ENCODE measurements at places on chromosomes 3 and 15.

- no peak for DNase-seq
Measured at GRCh38 chr15:40128766-40129660, 20.3 kb upstream of the BMF start.

- DNase-seq = no peak
Measured at GRCh38 chr3:105899516-105899915, 30.7 kb upstream of the CBLB start.

GRCh38 chr3:99499235-99500158 lies 138.9 kb upstream of the COL8A1 start:
- no peak for DNase-seq

- no peak for DNase-seq
Measured at GRCh38 chr15:27826411-27826810, 272.7 kb downstream of the OCA2 start.

DNA sequence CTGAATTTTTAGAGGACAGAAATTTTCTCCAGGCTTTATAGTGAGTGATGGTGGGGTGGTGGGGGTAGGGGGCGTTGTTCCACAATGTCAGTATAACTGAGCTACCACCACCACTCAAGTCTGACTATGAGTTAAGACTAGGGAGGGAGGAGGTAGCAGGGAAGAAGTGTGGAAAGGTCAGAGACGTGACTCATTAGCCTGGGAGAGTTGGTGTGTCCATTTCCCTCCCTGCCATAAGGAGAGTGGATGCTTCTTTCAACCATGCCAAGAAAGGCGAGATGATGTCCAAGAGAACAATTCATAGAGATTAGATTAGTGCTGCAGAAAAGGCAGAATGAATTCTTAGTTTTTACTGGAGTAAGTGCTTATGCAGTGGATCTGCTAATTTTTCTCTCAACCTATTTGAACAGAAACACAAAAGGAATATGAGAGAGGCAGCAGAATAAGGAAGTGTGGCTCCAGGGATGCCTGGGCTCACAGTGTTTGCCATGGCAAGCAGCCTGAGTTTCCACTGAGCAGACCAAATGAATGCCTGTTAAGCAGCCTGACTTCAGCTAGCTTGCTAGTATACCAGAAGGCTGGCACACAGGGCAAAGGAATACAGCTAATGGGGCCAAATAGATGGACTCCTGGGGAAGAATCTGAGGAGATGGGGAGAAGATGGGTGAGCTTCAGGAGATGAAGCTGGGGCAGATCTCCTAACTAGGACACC lies 708.9 kb downstream of the NTRK3 start:
- DNase-seq = no peak

DNA sequence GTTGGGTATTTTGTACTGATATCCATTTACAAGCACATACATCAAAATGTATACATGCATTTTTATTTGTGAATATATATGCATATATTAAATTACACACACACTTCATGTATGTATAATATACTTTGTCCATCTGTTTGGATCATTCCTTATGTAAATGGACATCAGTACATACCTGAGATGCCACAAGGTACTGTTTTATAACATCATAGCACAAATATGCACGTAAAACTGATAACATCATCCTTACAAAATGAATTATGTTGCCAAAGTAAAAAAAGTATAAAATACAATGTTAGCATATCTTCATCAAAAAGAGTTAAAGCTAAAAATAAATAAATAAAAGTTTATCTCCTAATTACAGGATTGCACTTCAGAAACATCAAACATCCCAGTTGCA lies 634.8 kb upstream of the UBE2E2 start:
- DNase-seq = no peak

DNA sequence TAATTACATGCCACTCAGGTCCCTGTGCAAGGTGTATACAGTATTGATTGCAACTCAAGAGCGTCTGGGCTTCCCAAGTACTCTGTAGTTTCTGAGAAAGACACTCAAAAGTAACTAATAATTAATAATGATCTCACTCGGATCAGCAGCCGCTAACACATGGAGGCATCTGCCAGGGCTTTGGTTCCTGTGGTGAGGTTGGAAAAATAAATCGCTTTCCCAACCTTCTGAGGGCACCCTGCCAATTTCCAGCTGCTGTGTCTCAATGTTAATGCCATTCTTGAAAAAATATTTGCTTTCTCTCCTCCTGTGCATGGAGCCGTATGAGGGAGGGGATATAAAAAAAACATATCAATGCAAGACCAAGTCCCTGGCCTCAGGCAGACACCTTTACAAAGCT lies 116.5 kb upstream of the SLC2A2 start:
- DNase-seq = no peak

DNA sequence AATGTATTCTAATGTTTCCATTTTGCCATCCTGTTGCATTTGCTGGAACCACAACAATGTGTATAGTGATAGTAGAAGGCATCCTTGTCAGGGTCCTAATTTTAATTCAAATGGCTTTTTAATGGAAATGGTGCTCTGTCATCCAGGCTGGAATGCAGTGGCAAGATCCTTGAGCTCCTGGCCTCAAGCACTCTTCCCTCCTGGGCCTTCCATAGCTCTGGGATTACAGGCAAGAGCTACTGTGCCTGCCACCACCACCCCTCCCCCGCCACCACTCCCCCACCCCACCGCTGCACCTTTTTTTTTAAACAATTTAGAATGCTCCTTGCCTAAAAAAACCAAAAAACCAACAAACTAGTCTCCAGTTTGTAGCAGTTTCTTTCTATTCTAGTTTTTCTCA lies 15.2 kb upstream of the IQCF6 start:
- no peak for DNase-seq

DNA sequence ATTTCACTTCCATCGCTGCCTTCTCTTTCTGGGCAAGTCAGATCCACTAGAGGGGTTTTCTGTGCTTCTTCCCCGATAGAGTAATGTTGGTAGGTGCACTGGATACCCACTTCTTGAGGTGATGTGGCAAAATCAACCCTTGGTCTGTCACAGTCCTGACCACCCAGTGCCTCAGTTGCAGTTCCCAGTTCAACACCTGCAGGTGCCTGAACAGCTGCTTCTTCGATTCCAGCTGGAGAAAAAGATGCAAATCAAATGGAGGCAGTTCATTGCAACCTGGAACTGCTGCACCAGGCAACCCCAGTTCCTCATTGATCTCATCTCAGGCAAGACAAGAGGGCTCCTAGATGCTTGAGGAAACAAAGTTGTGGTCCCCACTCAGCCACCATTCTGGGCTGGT lies 186.6 kb downstream of the UBE2E2 start:
- DNase-seq = no peak

DNA sequence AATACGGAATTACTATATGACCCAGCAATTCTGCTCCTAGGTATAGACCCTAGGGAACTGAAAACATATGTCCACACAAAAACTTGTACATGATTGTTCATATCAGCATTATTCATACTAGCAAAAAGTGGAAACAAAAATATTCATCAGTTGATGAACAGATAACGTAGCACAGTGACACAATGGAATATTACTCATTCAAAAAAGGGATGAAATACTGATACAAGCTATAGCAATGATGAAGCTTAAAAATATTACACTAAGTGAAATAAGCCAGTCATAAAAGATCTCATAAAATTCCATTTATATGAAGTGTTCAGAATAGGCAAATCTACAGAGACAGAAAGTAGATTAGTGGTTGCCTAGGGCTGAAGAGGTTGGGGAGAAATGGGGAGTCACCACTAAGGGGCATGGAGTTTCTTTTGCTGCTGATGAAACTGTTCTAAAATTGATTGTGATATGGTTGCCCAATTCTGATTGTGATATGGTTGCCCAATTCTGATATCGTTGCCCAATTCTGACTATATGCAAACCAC lies 10.5 kb downstream of the C15orf61 start:
- no peak for DNase-seq

DNA sequence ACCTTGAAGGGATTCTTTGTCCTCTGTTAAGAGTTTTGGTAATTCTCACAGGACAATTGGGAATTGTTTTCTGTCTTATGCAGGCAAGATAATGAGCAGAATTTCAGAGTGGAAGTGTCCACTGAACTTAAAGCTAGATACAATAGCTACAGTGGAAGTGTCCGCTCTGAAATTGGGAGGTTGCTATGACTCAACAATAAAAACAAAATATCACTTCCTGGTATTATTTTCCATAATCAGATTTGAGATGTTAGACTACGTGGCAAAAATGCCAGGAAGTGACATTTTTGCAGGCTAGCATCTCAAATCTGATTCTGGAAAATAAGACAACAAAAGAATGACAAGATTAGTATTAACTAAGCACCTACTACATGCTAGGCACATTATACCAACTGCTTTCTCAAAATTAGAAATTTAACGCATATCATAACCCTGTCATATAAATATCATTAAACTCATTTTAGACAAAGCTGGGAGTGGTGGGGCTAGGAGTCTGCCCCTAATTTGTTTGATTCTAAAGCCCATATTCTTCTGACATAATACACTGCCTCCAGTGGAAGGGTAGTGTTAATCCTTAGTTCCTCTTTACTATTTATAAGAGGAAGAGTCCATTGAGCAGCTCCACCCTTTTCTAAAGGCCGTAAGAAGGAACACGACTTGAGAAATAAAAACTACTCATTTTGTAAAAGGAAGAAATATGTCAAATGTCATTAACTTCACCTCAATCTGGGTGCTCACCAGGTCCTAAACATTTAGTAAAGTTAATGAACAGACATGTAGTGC lies 266.9 kb upstream of the STT3B start:
- no peak for DNase-seq

DNA sequence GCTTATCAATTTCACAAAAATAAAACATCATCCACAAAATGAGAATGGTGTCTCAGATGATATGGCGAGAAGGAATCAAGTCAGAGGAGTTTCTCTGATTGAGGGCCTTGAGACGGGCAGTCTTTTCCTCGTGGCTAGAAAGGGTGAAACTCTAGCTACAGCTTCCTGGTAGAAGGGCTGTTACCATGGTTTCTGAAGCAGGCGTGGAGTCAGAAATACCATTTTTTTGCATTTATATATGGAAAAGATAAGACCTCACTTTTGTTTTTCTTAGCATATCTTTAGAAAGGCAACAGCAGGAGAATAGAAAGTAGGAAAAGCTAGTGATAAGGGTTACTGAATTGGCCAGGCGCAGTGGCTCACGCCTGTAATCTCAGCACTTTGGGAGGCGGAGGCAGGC lies 17.3 kb upstream of the SAMD7 start:
- DNase-seq = no peak

- DNase-seq = no peak
Measured at GRCh38 chr3:188949996-188950395, 221.8 kb upstream of the TPRG1 start.

DNA sequence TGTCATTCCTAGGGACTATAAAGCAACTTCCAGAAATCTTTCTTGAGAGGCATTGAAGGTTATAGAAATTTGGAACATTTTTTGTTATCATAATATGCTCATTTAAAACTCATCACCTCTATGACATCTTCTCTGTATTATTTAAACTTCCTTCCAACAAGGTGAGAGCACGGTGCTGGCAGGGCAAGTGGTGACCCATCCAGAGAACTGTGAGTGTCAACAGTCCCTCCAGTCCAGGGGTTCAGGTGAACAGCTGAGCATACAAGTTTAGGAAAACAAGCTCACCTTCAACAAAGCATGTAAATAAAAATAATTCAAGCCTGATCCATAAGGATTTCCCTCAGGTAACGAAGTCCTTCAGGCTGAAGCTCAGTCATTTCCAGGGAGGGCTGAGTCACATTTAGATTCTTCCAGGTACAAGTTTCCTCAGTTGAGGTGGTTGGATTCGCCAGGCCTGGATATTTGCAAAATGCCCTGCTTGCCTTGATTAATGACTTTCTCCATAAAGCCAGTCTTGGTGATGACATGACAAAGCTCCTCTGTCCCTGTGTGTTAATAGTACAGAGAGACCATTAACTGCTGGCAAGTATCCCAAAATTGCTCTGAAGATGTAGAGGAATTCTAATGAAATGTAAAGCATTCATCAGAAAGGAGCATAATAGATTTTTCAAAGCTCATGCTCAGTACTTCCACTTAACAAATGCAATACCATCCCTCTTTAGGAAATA lies 263.6 kb upstream of the GADL1 start:
- DNase-seq = no peak

DNA sequence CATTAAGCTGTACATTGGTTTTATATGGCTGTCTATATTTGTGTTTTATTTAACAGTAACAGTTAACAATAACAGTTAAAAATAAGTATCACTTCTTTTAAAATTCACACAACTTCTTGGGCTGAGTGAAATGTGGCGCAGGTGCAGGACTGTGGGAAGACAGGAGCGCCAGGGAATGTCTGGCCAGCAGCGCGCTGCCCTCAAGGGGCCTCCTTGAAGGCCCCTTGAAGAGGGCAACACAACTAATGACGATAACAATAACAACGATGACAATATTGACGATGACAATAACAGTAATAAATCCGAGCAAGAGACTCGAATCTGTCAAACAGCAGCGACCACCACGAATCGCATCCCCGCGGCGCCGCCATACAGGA lies 411 bp upstream of the PPP2R3A start:
- no peak for DNase-seq

DNA sequence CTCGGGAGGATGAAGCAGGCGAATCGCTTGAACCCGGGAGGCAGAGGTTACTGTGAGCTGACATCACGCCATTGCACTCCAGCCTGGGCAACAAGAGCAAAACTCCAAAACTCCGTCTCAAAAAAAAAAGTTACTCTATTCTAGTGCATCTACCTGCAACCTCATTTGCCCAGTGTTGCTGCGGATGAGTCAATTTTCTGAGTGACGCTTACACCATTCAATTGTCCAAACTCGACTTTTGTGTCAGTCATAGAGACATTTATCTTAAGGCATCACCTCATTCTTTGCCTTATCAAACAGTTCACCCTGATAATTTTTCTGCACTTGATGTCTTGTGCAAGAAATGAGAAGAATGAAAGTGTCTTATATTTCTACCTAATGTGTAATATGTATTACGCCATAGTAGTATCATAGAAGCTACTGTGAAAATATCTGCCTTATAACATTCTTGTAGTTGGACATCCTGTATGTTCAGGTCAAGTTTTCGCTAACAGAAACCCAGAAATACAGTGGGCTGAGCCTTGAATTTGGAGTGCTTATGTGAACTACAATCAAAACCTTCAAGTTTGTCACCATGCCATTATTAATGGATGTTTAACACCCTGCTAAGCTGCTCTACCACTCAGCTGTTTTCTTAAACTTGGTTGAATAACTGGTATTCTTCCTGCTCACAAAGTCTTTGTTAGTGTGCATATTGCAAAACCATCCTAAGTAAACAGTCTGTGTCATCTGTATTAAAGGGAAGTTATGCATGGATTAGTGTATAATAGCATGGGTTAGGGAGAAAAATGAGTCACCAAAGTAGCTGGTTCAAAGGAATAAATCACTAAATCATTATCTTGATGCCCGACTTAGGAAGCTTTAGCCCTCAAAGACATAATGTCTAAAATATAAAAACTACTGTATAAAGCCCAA lies 531.0 kb upstream of the NR2F2 start:
- DNase-seq = no peak

GRCh38 chr15:42826251-42826890 lies 89.4 kb upstream of the CDAN1 start:
- DNase-seq = no peak

DNA sequence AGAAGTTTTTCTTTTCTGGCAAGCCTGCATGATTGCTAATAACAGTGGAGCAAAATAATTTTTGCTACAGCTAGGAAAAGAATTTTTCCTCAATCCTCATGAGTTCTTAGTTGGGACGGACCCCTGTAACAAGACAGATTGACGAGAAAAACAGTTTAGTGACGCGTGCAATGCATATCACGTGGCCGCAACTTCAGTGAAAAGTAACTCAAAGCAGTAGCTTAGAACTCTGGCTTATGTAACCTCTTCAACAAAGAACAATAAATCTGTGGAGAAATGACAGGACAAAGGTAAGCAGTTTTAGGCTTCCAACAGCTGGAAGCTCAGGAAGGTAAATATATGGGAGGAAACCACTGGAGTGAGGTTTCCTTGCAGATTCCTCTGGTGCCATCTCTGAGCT lies 19.7 kb downstream of the FAM107A start:
- no peak for DNase-seq
